Mesothelial cell of epicardium (in vitro differentiated cells): ENCODE measurements at places on chromosomes 2 and 18.

- H3K4me3 ChIP-seq, result no peak overlapping the region
- H3K27ac ChIP-seq, result no peak overlapping the region
- no peaks in the 10 kb centered on the region for H3K36me3 ChIP-seq
- H3K27me3 ChIP-seq, result peaks cover 10% of the 10 kb centered on the region
- DNase-seq, result peak; percentile 52
Observed at GRCh38 chr18:48475635-48476549, 62.9 kb upstream of the CTIF start.

DNA sequence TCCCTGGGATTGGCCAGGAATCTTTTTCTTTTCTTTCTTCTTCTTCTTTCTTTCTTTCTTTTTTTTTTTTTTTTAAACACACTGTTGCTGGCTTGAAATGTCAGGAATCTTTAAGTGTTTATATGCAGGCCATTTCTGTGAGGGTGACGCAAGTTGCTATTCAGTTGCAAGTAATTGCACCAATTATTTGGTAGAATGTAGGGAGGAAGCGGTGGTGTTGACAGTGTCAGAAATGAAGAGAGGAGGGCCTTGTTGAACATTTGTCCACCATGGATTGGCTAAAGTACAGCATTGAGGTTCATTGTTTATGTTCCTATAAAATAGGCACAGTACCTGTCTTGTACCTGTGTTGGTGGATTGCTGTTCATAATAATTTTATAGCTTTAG is 6.5 kb downstream of the RPIA start:
- no peak for DNase-seq
- H3K27me3 ChIP-seq, result no peaks in the 10 kb centered on the region

- H3K4me1 ChIP-seq, result peaks cover 17% of the 10 kb centered on the region
- DNase-seq, result no peak
- peaks cover 2% of the 10 kb centered on the region for H3K27me3 ChIP-seq
Observed at GRCh38 chr2:158011055-158011771, 90.5 kb upstream of the UPP2 start.

- peak overlapping the region; percentile 28 for H3K4me3 ChIP-seq
- DNase-seq, result no peak
- peaks cover 3% of the 10 kb centered on the region for H3K27me3 ChIP-seq
- no peak overlapping the region for H3K27ac ChIP-seq
- H3K36me3 ChIP-seq, result no peaks in the 10 kb centered on the region
Observed at GRCh38 chr2:237964578-237965404, 2.0 kb upstream of the UBE2F start.

GRCh38 chr2:10457846-10458598 is 9.9 kb upstream of the ODC1 start:
- peaks cover 21% of the 10 kb centered on the region for H3K4me1 ChIP-seq
- no peak for DNase-seq
- H3K27me3 ChIP-seq, result peaks cover 1% of the 10 kb centered on the region
- H3K27ac ChIP-seq, result no peak overlapping the region
- H3K4me3 ChIP-seq, result no peak overlapping the region

DNA sequence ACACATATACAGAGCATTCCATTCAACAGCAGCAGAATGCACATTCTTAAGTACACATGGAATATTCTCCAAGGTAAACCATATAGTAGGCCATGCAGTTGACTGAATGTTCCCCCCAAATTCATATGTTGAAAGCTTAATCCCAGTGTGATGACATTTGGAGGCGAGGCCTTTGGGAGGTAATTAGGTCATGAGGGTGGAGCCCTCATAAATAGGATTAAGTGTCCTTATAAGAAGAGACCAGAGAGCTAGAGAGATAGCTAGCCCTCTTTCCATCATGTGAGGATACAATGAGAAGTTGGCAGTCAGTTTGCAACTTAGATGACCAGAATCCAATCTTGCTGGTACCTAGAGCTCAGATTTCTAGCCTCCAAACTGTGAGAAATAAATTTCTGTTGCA is 27.6 kb downstream of the TMEM185B start:
- no peak for DNase-seq
- H3K27ac ChIP-seq, result no peak overlapping the region

GRCh38 chr2:176356251-176356650 is 87.0 kb downstream of the MTX2 start:
- H3K36me3 ChIP-seq, result peaks cover 6% of the 10 kb centered on the region
- no peaks in the 10 kb centered on the region for H3K4me1 ChIP-seq
- H3K4me3 ChIP-seq, result no peak overlapping the region

GRCh38 chr18:58566556-58567292 is 62.2 kb downstream of the ALPK2 start:
- peak overlapping the region; percentile 79 for H3K27ac ChIP-seq
- no peaks in the 10 kb centered on the region for H3K36me3 ChIP-seq
- peaks cover 19% of the 10 kb centered on the region for H3K4me1 ChIP-seq
- no peak for DNase-seq

- DNase-seq, result no peak
- no peak overlapping the region for H3K4me3 ChIP-seq
- H3K27ac ChIP-seq, result no peak overlapping the region
- H3K36me3 ChIP-seq, result no peaks in the 10 kb centered on the region
- H3K4me1 ChIP-seq, result no peaks in the 10 kb centered on the region
- H3K27me3 ChIP-seq, result no peaks in the 10 kb centered on the region
Observed at GRCh38 chr2:175824243-175824642, 177.8 kb downstream of the LNPK start.

- DNase-seq, result no peak
- no peak overlapping the region for H3K4me3 ChIP-seq
- peaks cover 18% of the 10 kb centered on the region for H3K4me1 ChIP-seq
- H3K36me3 ChIP-seq, result peaks cover 57% of the 10 kb centered on the region
Observed at GRCh38 chr2:69057660-69058059, 44.7 kb downstream of the ANTXR1 start.

DNA sequence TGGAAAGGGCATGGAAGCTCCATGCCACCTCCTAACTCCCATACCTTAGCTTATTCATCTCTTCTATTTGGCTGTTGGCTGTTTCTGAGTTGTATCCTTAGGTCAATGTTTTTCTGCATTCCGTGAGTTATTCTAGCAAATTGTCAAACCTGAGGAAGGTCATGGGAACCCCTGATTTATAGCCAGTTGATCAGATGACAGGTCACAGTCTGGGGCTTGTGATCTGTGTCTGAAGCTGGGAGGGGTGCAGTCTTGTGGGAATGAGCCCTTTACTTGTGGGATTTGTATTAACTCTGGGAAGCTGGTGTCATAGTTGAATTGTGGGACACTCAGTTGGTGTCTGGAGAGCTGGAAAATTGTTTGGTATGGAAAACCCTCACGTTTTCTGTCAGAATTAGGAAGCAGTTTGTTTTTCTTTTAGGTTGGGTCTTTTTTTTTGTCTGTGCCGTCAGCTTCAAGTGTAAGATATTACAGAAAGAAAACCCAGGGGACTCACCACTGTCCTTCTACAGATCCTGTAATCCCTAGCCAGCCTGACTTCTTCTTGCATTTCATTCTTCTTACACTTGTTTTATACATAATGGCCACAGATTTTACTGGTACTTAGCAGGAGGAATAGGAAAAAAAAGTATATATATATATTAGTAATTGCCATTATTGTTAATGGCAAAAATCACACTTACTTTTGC is 137.9 kb downstream of the LRRTM1 start:
- no peak for DNase-seq
- no peaks in the 10 kb centered on the region for H3K27me3 ChIP-seq
- no peak overlapping the region for H3K4me3 ChIP-seq
- H3K4me1 ChIP-seq, result peaks cover 12% of the 10 kb centered on the region

DNA sequence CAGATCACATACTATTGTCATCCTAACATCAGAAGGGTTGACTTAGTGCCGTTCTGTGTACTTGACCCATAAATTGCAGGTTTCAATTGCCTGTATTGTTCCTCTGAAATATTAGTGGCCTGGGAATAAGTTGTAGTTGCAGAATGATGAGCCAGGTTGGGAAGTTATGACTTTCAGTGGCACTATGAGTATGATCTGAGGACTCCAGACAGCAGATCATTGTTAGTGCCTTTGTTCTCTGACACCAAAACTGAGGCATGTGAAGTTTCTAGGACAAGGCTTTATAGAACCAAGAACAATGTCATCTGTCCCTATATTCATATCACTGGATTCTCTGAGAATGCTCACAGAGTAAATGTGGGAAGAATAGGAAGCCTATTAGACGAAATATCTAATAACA is 403.7 kb downstream of the STK39 start:
- H3K27ac ChIP-seq, result no peak overlapping the region
- H3K4me3 ChIP-seq, result no peak overlapping the region
- H3K27me3 ChIP-seq, result no peaks in the 10 kb centered on the region
- no peaks in the 10 kb centered on the region for H3K36me3 ChIP-seq
- no peak for DNase-seq

DNA sequence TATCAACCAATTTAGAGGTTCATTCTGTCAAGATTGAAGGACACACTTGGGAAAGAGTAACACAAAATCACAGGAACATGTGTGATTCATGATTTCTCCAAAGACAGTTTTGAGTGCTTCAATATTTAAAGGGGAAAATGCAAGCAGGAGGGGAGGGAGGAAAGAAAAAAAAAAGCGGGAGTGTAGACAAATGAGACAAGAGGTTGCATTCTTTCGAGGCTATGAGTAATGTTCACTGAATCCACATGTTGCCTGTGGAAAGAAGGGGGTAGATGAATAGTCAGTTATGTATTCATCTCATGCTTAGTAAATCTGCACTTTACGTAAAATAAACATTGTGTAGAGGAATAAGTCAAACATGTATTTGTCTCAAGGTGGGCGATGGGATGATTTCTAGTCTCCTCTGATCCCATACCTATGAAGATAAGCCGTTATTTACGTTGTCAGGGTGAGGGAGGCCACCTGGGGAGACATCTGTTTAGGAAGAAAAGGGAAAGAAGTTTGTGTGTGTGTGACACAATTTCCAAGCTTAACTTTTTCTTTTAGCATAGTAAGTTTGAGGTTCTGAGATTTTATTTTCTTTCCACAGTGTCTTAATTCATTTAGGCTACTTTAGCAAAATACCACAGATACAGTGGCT is 211.0 kb upstream of the ZC3H15 start:
- H3K4me1 ChIP-seq, result peaks cover 7% of the 10 kb centered on the region
- H3K4me3 ChIP-seq, result no peak overlapping the region
- H3K36me3 ChIP-seq, result peaks cover 5% of the 10 kb centered on the region
- H3K27ac ChIP-seq, result no peak overlapping the region
- no peak for DNase-seq

DNA sequence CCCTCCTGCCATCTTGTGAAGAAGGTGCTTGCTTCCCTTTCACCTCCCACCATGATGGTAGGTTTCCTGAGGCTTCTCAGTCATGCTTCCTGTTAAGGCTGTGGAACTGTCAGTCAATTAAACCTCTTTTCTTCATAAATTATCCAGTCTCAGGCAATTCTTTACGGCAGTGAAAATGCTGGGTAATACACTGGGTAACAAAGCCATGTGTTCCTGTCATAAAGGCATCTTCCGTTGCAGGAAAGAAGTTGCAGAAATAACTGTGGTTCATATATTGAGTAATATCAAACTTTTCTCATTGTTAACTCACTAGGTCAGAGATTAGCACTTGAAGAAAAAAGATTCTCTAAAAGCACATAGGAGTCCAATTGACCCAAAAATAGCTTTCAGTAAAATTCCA is 163.9 kb upstream of the HNMT start:
- no peak overlapping the region for H3K4me3 ChIP-seq
- no peak for DNase-seq
- no peaks in the 10 kb centered on the region for H3K36me3 ChIP-seq
- H3K27me3 ChIP-seq, result peaks cover 3% of the 10 kb centered on the region
- no peak overlapping the region for H3K27ac ChIP-seq
